ENCODE measurements at places on chromosomes 3 and 15.

DNA sequence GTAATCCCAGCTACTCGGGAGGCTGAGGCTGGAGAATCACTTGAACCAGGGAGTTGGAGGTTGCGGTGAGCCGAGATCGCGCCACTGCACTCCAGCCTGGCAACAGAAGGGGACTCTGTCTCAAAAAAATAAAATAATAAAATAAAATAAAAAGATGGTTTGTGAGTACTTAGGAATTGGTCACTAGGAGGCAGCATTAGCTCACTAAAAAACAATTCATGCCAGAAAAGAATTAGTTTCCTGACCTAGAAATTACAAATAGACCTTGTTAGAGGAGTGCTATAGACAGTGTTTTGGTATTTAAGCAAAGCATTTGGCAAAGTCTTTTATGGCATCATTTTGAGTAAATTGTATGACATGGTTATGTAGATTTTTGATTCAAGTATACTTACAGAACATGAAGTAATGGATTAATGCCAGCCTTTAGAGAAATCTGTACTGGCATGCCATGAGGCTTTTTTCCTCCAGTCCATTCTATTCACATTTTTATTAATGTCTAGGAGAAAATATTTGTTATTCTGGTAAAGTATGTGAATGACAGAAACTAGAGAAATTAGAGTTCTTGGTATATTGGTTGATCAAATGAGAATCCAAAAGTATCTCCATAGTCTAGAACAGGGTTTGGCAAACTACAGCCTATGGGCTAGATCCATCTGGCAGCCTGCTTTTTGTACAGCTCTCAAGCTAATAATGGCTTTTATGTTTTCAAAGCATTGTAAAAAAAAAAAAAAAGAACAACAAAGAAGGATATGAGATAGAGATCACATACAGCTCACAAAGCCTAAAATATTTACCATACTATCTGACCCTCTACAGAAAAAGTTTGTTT, 81.6 kb downstream of the LRRC49 start:
- peak; percentile 33 for DNase-seq

DNA sequence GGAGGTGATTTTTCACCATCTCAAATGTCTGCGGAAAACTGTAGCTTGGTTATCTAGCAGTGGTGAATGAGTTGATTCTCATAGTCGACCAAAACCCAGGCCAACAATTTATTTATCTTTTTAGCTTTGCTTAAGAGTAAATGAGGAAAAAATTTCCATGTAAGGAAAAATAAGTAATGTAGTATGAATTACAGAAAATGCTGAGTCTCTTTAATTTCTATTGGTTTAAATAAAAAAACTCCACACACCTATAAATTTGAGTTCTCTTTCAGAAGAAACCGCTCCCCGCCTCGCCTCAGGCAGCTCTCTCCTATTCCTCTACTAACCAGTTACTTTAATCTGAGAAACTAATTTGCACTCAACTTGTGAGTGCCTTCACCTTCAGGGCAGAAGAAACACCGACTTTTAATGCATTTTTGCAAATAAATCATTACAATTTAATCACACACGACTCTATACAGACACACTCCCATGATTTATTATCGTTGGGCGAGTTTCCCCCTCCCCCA, 540 bp upstream of the RSRC1 start:
- DNase-seq: peak; percentile 11

DNA sequence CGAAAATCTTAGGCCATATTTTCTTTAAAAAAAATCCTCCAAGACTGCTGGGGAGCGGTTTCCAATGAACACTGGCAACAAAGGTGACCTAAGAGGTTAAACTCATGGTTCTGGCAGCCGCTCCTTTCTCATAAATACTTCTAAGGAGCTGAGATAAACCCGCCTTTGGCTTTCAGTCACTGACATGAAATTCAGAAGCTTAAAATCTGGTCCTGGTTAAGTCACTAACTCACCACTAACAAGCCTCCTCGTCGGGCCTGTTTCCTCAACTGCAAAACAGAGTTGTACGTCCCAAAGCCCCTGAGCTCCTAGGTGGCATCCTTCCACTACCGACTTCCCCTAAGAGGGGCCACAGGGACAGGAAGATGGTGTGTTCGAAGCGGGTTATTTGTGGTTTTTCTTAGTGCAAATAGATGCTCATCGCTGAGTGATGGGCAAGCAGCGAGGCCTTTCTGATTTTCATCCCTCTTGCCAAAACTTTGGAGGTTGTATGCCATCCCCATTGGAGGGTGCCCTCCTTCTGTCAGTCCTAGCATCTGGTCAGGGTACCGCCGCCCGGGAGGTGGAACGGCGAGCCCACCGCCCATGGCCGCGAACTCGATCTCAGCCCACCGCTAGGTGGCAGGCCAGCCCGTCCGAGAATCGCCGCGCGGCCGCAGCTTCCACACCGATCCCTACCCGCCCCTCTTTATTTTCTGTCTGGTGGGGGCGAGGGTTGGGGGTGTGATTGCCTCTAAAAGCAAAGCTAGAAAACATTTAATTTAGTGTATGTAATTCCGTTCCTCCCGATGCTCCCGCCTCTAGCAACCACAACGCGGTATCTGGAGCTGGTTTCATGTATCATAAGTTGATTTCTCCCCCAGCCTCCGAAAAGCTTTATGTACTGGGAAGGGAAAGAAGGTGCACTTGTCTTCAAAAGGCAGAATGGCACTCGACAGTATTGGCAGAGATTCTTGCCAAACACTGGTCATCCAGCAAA, 4.6 kb downstream of the BCL6 start:
- peak; percentile 40 for DNase-seq

DNA sequence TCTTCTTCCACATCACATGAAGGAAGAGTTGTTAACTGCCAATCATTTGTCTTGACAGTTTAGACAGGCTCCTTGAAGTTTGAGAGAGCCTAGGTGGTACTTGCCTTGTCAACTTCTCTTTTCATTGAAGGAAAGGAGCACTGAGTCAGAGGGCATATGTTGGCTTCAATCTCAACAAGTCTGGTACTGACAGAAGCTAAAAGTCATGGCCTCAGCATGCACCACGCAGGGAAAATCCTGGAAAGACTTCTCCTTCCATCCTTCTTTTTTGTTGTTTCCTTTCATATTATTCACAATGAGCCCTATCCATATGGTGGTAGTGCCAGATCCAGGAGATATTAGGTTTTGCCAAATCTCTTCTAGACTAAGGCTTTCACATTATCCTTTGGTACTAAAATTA, 1272.5 kb downstream of the ROBO1 start:
- DNase-seq: no peak

DNA sequence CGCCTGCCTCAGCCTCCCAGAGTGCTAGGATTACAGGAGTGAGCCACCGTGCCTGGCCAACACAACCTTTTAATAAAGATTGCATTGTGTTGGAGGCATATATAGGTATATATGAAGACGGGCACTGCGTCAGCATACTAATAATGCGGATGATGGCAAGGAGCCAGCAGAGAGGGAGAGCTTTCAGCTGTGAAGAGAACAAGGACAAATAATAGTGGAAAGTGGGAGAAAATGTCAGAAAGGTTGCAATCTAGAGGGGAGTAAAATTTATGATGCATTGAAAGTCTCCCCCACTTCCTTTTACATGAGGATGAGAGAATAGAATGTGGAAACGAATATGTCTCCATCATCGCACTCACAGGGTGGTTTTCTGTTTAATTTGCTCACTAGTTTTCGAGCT, 170.5 kb upstream of the TBL1XR1 start:
- DNase-seq: no peak

DNA sequence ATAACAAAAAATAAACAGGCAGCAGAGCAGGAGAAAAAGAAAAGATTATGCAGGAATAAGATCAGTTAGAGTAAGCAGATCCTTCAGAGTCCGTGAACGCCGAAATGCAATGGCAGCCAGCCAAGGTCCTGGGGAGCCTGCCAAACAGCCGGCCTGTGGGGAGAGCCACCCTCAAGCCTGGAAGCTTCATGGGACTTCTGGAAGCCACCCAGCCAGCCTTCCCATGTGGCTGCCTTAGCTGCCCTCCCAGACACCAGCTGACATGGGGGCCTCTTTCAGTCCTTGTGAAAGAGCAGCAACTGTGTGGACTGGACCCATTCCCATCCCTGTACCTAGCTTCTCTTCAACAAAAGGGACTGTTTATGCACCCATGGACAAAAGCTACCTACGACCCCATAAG, 64.9 kb upstream of the RAD18 start:
- no peak for DNase-seq

DNA sequence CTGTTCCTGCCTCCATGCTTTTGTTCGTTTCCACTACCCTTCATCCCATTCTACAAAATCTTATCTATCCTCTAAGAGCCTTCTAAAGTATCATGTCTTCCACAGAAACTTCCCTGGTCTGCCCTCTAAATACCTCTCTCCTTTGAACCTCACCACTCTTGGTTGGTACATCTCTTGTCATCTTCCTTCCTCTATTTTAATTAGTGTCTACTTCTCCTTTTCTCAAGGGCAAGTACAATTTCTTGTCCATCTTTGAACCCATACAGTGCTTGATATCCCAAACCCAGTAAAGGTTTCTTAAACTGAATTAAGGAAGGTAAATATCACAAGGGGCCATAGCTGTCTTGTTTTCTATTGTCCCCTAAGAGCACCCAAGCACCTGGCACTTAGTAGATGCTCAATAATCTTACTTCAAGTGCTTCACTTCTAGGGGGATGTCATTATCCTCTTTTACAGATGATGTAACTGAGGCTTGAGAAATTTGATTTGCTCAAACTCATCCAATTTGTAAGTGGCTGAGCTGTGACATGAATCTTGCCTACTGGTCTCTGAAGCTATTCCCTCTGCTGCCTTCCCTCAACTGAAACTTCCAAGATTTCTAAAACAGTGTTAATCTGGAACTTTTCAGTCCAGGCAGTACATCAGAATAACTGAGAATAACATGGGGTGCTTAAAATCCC, 2.6 kb upstream of the DAPK2 start:
- DNase-seq: no peak

- DNase-seq: peak; percentile 50
Observed at GRCh38 chr15:35078221-35078915, 6.7 kb downstream of the NANOGP8 start.

DNA sequence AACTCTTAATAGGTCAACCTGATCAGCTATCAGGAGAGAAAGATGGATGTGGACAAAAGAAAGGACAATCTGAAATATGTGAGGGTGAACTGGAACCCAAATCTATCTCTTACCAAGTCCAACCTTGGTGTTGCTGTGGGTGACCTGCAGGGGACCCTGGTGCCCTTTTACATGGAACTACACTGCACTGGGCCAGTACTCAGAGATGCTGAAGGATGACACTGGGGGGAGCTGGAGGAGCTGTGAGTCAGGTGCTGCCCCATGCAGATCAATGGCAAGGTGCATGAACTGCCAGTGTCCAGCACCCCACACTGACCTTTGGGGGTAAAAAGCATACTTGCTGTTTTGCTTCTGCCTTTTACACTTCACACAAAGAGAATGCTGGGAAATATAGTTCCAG, 55.6 kb upstream of the TBC1D5 start:
- no peak for DNase-seq

- no peak for DNase-seq
Observed at GRCh38 chr15:59571606-59572005, 40.0 kb upstream of the GCNT3 start.

- DNase-seq: no peak
Observed at GRCh38 chr15:83164771-83165404, 42.7 kb downstream of the HDGFL3 start.

- no peak for DNase-seq
Observed at GRCh38 chr3:9690451-9691450, 12.9 kb upstream of the CPNE9 start.

DNA sequence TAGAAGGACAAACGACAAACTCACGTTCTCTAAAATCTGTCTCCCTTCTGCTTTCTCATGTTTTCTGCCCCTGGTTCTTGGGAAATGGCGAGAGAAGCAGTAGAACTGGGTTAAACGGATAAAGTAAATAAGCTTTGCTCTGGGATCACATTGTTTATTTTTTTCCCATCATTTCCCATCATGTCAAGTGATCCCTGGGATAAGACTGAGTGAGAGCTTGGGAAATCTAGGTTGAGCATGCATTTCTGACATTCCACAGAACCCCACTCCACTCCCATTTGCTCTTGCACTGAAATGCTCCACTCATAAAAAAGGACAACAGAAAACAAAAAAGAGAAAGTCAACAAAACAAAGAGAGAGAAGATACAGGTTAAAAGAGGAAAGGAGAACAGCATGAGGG, 69.1 kb downstream of the SEMA6D start:
- DNase-seq: no peak

- no peak for DNase-seq
Observed at GRCh38 chr3:30655187-30655812, 48.9 kb downstream of the TGFBR2 start.

DNA sequence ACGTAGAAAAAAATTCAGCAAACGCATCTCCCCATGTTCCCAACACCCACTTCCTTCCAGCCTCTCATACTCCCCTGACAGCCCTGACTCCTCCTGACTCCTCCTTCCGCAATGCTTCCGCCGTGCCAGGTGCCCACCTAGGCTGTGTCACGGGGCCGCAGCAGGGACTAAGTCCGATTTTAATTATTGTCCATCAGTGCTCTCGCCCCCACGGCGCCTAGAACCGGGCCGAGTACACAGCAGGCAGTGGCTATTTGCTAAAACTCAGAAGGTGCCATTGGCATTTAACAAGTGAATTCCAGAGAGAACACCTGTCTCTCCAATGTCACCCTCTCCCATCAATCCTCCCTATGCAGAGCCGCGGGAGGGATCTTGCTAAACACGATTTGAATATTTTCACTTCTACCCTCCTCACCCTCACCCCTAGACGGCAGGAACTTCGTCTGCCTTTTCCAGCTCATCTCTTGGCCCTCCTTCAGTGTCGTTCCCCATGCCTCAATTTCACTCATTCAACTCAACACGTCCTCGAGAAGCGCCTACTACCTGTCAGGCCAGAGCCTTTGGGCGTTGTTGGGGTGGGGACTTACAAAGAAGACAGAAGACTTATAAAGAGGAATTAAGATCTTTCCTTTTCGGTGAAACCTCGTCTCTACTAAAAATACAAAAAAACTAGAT, 11.5 kb upstream of the SHF start:
- DNase-seq: no peak

DNA sequence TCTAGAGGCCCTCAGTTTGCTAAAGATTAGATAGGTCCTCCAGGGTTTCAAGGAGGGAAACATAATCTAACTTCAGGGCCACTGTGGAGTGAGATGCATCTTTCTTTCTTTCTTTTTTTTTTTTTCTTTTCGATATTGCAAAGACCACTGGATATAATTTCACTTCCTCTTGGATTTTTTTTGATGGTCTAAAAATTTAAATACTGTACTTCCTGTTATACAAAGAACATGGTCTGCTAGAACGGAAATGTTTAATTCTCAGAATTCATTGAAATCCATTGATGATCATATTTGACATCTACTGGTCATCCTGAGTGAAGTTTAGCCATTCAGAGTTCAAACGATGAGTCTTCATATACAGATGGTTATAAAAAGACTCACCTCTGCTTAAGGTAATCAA, 808.8 kb upstream of the LMCD1 start:
- DNase-seq: no peak

DNA sequence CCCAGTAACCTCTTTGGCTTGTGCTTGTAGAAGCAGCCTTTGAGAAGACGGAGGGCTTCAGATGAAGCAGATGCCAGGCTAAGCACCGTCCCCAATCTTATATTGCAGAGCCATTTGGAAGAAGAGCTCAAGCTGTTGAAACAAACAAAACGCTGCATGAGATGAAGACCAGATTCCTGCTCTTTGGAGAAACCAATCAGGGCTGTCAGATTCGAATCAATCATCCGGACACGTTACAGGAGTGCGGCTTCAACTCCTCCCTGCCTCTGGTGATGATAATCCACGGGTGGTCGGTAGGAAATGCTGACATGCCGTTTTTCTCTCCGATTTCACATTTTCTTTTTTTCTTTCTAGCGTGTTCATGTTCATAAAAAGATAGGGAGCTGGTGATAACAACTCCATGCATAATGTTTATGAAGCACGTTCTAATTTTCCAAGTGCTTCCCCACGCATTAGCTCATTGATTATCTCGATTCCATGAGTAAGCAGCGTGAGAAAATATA, 106.5 kb downstream of the LIPC start:
- DNase-seq: no peak

Data from ACHN (cell line).